ENCODE measurements at places on chromosomes 5 and 9.

- DNase-seq = no peak
Observed at GRCh38 chr5:148543727-148544126, 110.6 kb downstream of the HTR4 start.

DNA sequence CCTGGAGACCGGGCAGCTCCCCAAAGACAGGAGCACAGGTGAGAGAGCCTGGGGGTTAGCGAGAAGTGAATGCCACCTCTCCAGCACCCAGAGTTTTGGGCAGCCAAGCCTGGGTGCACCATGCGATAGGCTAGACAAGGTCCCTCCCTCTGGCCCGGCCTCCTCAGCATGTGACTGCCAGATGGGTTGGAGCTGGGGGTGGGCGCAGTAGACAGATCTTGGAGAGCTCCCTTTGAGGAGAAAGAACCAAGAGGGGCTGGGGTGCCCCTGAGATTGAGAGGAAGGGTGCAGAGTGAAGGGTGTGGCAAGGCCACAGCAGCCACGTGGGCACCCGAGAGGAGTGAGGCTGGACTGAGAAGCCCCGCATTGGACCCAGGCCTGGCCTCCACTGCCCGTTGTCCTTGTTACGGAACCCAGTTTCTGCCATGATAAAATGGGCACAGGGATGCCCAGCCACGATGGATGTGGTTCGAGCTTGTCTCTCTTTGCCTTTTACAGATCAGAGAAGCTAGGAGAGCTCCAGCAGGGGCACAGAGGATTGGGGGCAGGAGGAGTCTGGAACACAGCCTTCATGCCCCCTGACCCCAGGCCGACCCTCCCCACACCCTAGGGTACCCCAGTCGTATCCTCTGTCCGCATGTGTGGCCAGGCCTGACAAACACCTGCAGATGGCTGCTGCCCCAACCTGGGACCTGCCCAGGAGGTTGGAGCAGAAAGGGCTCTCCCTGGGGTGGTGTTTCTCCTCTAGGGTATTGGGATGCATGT, 1.4 kb downstream of the TMEM141 start:
- no peak for DNase-seq

GRCh38 chr5:14607104-14607503, 25.5 kb downstream of the OTULINL start:
- DNase-seq = no peak

DNA sequence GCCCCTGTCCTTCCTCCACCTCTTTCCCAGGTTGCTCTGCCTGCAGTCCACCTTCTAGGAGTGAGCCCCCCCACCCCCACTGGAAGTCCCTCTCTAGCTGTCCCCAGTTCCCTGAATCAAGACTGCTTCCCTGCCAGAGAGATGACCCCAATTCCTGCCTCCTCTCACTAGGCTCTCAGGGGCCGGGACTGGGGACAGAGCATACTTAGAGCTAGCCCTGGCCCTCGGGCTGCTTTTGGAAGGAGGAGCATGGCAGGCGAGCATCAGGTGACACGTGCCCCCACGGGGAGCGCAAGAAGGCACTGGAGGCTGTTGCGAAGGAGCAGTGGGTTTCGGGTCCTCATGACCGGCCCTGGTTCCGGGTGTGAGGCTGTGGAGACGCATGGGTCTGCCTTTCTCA, 9.7 kb downstream of the TRAF2 start:
- no peak for DNase-seq

DNA sequence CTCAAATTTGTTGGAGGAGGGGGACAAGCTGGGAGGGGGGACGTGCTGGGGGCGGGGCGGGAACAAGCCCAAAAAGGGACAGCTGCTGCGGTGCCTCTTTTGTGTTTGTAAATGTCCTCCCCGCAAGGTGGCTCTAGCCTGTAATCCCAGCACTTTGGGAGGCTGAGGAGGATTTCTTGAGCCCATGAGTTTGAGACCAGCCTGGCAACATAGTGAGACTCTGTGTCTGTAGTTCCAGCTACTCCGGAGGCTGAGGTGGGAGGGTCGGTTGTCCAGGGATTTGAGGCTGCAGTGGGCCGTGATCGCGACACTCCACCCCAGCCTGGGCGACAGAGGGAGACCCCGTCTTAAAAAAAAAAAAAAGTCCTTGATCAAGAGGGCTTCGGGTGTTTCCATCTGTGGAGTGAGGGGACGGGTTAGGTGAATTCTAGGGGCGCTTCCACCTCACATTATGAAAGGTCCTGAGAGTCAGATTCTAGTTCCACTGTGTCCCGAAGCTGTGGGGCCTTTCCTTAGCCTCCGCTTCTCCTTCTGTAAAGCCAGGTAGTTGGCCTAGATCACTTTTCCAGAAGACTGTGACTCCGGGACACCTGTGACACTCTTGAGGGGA, 779 bp upstream of the CTNNA1 start:
- no peak for DNase-seq
